ENCODE measurements at places on chromosomes 13 and 19.

GRCh38 chr13:82330499-82330898, 1551.8 kb downstream of the SLITRK1 start:
- DNase-seq, result no peak

- DNase-seq, result no peak
Observed at GRCh38 chr19:10661946-10662345, 7.8 kb downstream of the ILF3 start.

DNA sequence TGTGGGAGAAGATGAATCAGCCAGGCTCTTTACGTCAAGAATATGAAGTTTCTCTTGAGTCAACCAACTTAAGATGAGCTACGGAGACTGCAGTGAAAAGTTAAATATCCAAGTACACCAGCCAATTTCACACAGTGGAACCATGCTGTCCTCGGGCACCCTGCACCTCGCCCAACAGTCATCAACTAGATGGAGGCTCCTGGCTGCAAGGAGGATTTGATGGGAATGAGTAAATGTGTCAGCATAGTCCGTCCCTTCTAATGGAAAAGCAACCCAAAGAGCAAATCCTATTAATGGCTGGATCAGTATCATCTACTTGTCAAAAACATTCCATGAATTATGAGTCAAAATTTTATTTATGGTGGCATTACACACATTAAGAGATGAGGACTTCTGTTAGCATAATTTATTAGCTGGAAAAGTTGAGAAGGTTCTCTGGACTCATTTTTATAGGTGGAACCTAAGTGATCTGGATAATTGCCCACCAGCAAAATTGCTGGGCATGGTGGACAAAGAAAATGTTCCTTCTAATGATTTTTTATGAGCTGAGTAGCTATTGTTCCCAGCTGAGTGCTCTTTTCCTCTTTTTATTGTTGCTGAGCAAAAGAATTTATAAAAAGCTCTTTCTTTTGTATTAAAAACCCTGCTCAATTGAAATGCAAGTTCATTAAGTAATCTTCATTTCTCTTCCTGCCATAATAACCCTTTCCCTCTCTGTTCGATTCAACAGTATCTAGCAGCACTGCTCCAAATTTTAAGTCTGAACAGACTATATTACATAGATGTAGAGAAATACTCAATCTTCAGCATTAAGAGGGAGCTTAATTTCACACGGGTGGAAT, 88.4 kb downstream of the DNAJC15 start:
- no peak for DNase-seq

DNA sequence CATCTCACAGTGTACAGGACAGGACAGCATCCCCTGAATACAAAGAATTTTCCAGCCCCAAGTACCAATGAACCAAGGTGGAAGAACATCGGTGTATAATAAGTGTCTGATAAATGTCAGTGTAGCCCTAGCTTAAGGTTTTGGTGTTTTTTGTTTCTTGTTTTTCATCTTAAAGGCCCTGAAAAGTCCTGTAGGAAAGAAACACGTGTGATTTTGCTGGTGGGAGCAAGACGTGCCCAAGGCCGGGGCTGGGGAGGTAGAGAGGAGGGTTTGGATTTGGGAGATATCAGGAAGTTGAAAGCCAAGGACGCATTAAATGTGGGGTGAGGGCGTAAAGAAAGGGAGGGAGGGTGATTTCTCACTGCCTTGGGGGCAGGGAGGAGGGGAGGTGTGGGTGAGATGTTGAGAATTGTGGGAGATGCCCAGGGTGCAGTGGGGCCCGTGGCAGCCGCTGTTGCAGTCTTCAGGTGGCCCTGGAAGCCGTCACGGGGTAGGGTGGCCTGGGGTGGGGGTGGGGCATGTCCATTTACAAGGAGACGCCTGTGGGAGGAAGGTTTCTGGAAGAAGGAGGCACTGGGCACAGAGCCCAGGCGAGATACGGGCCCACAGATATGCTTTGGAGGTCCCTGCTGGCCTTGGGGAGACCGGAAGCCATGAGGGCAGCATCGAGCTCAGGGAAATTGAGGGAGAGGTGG, 6.7 kb downstream of the CAMSAP3 start:
- no peak for DNase-seq

DNA sequence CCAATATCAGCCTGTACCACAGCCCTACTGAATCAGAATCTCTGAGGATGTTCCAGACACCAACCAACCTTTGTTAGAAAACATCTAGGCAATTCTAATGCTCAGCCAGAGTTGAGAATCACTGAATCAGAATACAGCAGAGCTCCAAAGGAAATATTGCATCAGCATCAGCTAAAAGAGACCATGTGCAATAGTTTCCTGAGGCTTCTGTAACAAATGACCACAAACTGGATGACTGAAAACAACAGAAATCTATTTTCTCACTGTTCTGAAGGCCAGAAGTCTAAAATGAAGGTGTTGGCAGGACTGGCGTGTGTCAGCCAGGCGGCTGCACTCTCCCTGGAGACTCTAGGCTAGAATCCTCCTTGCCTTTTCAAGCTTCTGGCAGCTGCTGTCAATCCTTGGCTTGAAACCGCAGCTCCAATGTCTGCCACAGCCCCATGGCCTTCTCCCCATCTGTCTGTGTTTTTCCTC, 1.2 kb upstream of the DCT start:
- no peak for DNase-seq

DNA sequence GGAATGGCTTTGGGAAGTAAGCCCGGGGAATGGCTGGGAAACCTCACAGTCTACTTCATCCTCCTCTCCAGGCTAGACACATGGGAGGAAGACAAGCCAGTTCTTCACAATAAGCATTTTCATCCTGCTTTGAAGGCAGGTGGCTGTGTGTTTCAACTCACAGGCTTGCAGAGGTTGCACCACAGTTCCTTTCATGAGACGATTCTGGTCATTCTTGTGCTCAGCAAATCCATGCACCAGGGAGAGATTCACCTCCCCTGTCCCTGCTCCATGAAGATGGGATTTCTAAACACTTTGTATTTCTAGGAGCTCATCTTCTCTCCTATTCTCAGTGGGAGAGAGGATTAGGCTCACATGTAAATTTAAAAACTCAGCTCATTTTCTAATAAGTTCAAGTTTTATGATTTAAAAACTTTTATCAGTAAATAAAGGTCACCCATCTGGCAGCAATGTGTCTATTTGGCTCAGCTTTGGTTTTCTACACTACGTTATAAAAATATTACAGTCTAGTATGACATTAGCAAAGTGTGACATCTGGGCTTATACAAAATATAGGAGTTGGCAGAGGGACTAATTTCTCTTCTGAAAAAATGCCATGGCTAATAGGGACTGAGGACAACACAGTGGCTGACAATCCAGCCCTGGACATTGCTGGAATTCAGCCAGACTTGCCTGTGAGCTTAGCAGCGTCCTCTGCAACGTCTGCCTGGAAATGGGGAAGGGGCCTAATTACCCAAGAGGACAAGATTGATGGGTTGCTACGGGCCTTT, 283.2 kb upstream of the SLC10A2 start:
- DNase-seq, result no peak

DNA sequence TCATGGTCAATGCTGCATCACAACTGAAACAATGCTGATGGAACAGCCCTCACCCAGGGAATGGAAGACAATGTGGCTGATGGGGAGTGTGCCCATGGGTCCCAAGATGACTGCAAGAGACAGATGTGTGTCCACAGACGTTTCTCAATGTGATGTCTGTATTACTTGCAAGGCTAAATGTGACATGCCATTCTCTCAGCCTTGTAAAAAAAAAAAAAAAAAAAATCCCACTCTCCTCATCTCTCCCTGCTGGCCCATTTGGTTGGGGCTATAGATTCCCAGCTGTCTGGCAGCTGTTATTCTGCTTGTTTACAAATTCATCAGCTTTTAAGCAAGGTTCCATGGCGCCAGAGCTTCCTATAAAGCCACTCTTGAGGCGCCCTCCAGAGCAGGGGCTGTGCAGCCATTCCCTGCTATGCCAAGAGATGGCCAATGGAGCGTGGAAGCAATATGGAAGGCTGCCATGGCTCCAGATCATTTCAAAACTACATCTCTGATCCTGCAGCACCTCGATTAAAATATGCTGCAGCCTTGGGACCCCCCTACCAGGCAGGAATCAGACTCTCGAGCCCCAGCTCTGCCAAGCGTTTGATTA, 294.8 kb downstream of the FOXO1 start:
- no peak for DNase-seq

GRCh38 chr19:8108560-8109445, 40.6 kb downstream of the FBN3 start:
- DNase-seq, result no peak

DNA sequence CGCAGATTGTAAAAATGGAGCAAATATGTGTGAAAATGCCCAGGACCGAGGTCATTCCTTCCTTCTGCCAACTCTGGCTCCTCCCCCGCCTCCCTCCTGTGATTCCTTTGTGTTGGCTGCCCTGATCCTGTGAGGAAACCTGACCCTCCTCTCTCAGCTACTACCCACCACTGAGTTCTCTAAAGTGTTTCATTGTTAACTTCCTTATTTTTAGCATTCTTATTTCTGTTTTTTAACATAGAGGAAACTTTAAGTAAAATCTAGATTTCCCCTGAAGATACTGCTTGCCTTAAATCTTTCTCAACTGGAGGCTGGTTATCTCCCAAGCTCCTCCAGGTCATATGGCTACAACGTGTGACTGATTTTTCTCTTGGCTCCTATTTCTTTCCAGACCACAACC, 21.7 kb upstream of the FBXL3 start:
- DNase-seq, result no peak

- no peak for DNase-seq
Observed at GRCh38 chr13:77985866-77986636, 67.4 kb upstream of the EDNRB start.
